Stimulated activated CD8-positive, alpha-beta memory T cell treated with anti-CD3 and anti-CD28 coated beads, Interleukin-2, amount 100 ng/mL, for 48 hours (primary cell): ENCODE measurements at places on chromosomes 3 and 15.

GRCh38 chr15:43941555-43941954 is 114.8 kb downstream of the WDR76 start:
- DNase-seq: no peak

GRCh38 chr3:46059432-46059831 is 32.1 kb upstream of the XCR1 start:
- no peak for DNase-seq

GRCh38 chr15:77984446-77984861 is 93.1 kb downstream of the TBC1D2B start:
- no peak for DNase-seq

- DNase-seq: no peak
These were observed 20.4 kb downstream of the STARD5 start for GRCh38 chr15:81303244-81304225.

- DNase-seq: no peak
These were observed 23.6 kb upstream of the BCL2A1 start for GRCh38 chr15:79994615-79995014.

DNA sequence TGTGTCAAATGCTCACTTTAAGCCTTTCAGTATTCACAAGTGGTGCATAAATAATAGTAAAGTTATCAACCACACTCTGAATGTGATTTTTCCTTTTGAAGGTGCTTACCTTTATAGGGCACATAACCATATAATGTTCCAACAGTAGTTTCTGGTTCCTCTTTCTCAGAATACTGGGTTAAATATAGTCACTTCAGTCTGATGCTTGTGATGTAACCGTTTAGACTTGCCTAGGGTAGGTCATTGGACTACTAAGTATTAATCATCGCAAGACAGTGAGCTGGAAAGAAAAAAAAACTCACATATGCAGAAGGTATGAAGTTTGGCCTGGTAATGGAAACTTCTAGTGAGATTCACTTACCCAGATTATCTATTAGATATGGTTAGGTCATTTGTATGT is 1.9 kb downstream of the KBTBD8 start:
- no peak for DNase-seq

GRCh38 chr3:37556789-37557301 is 304.8 kb upstream of the CTDSPL start:
- DNase-seq: no peak

DNA sequence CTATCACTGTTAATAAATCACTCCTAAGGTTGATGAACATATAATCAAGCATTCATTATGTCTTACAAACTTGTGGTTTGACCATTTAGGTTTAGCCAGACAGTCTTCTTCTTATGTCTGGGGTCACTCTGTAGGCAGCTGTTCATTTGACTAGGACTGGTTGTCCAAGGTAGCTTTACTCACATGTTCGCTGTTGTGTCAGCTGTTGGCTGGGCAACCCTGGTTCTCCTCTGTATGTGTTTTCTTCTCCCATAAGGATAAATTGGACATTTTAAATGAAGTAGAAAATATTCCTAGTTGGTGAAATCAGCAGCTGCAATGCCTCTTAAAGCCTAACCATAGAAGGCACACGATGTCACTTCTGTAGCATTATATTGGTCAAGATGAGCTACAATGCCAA is 635.1 kb downstream of the EPHA3 start:
- DNase-seq: no peak

GRCh38 chr3:96012939-96013338 is 801.5 kb upstream of the EPHA6 start:
- no peak for DNase-seq

- no peak for DNase-seq
These were observed 38.2 kb downstream of the CMSS1 start for GRCh38 chr3:99855900-99856299.

- DNase-seq: no peak
These were observed 126.9 kb upstream of the CNTN4 start for GRCh38 chr3:1971780-1972179.

- no peak for DNase-seq
These were observed 96.0 kb upstream of the MYZAP start for GRCh38 chr15:57495554-57496165.

- DNase-seq: no peak
These were observed 360.2 kb downstream of the EPHB1 start for GRCh38 chr3:135155228-135155627.

DNA sequence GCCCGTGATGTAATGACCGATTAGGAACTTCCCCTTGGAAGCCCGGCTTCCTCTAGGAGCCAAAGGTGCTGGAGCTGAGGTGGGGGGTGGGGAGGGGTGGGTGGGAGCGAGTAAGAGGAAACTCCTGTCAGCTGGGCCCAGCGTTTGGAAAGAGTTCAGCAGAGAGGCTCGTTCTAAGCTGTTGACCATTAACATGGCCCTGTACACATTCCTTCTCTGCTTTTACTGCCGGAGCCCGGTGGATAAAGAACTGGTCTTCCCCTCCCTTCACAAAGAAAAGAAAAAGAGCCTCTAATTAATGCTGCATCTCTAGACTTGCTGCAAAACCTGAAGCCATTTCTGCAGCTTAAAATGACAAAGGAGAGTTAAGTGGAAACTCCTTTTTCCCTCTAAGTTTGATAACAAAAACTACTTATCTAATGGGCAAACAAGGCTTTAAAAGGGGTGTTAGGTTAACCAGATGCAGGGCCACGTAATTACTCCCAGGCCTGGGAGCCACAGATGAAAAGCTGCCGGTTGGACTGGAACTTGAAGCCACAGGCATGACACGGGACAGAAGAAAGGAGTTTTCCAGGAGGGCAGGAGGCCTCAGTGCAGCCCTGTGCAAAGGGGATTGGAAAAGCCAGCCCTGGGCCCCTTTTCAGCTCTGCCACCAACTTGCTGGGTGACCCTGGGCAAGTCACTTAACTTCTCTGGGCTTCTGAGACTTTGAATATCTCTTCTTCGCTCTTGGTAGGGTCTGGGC is 71.3 kb downstream of the SMAD6 start:
- no peak for DNase-seq

- DNase-seq: no peak
These were observed 98.6 kb upstream of the ARHGEF26 start for GRCh38 chr3:154022606-154023005.

GRCh38 chr3:13479332-13479581 is 849 bp upstream of the HDAC11 start:
- DNase-seq: peak; percentile 29

DNA sequence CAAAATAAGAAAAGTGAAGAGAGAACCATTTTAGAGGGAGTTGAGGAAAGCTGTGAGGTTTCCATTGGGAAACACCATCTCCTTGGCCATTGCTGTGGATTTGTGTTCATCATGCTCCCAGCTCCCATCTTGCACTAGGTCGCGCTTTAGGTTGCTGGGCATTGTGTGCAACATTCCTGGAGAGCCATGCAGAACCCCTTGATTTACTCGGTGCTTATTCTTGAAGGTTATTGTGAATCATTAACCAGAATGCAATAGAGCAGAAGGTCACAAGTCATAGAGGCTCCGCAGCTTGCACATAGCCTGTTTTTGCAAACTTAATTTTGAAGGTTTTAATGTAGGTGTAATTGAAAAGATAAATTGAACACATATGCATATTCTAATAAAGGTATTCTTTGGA is 239.2 kb upstream of the IL12A start:
- DNase-seq: no peak
